ENCODE measurements at places on chromosomes 13 and 19.

- no peak for DNase-seq
Observed at GRCh38 chr19:48556163-48556562, 4.2 kb downstream of the SULT2B1 start.

GRCh38 chr19:10110076-10110971, 1.2 kb upstream of the P2RY11 start:
- no peak for DNase-seq

GRCh38 chr19:32914879-32915660, 45.5 kb upstream of the SLC7A9 start:
- no peak for DNase-seq

GRCh38 chr13:33202644-33203169, 82.8 kb downstream of the STARD13 start:
- no peak for DNase-seq

DNA sequence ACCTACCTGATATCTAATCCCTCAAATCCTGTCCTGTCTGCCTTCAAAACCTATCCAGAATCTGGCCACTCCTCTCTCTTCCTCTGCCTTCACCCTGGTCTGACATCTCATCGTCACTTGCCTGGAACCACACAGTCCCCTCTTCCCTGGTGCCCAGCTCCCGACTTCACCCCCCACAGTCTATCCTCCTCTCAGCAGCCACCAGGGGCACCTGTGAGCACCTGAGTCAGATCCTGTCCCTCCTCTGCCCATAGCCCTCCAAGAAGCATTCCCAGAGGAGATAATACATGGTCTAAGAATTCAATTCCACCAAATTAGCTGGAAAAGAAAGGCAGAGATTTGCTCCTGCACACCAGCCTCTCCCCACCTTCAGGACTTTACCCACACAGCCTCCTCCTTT, 48.9 kb downstream of the ZNRF4 start:
- DNase-seq = no peak

DNA sequence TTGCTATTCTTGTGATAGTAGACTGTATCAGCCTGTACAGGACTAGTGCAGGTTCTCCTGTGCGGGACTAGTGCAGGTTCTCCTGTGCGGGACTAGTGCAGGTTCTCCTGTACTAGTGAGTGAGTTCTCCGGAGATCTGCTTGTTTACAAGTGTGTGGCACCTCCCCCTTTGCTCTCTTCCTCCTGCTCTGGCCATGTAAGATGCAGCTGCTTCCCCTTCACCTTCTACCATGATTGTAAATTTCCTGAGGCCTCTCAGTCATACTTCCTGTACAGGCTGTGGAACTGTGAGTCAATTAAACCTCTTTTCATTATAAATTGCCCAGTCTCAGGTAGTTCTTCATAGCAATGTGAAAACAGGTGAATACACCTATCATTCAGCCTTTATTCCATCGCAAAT, 289.6 kb downstream of the TEX29 start:
- DNase-seq = no peak

- DNase-seq = no peak
Observed at GRCh38 chr13:20175907-20176652, 15.2 kb upstream of the GJA3 start.
